ENCODE measurements at places on chromosomes 5 and 9.
A peak's percentile ranks its signal among the peaks of the same experiment; 100 is the strongest.

GRCh38 chr5:16934677-16935153 lies 1.4 kb downstream of the MYO10 start:
- no peak for DNase-seq

DNA sequence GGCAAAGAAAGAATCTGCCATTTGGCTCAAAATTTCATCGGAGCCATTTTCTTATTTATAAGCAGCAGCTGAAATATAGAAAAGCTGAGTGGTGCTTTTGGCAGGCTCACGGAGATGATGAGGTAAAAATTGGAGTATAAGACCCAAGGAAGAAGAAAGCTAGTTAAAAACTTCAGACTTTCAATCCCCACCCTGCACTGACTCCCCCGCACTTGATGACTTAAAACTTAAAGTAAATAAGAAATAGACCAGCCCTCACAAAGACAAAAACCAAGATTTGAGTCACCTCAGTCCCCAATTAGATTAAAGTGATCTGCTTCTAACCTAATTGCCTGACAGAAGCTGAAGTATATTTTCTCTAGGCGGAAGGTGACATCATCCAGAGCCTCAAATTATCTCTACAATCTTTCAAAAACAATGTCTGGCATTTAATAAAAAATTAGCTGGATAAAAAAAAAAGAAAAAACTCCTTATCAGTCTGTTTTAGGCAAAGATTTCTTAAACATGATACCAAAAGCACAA lies 124.0 kb upstream of the PJA2 start:
- no peak for DNase-seq

GRCh38 chr5:126188804-126189203 lies 234.4 kb upstream of the GRAMD2B start:
- no peak for DNase-seq

GRCh38 chr5:174222891-174223290 lies 177.4 kb downstream of the NSG2 start:
- DNase-seq = no peak

GRCh38 chr9:78714576-78714975 lies 417.7 kb downstream of the PSAT1 start:
- DNase-seq = no peak

- no peak for DNase-seq
These were observed 433.5 kb upstream of the POU5F2 start for GRCh38 chr5:94174748-94175411.

GRCh38 chr5:126513703-126514102 lies 81.3 kb downstream of the ALDH7A1 start:
- DNase-seq = no peak

GRCh38 chr5:14281746-14282181 lies 138.6 kb downstream of the TRIO start:
- DNase-seq = no peak

- no peak for DNase-seq
These were observed 88.0 kb downstream of the ADAMTS2 start for GRCh38 chr5:179257176-179257682.

GRCh38 chr5:179729727-179730126 lies 2.9 kb upstream of the MAML1 start:
- no peak for DNase-seq

GRCh38 chr9:93920131-93920800 lies 34.9 kb downstream of the BARX1 start:
- DNase-seq = no peak

DNA sequence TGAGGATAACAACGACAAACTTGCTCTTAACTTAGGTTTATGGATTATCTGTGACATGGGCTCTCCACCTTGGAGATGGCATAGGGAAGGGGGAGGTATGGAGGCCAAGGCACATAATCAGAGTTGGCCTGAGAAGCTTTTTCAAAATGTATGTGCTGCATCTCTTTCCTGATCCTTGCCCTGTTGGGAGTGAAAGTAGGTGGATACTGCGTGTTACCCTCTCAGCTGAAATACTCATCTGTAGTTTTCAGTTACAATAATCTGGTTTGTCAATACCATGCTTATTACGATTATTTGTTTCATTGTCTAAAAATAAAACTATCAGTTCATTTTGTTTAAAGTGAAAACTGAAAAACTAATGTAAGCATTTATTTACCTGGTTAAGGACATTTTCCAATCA lies 86.7 kb downstream of the SLC44A1 start:
- no peak for DNase-seq

- DNase-seq = no peak
These were observed 112.0 kb upstream of the IFNK start for GRCh38 chr9:27412081-27412480.

- DNase-seq = no peak
These were observed 6.2 kb upstream of the GMCL2 start for GRCh38 chr5:178193251-178193809.

- no peak for DNase-seq
These were observed 183.2 kb upstream of the TBC1D2 start for GRCh38 chr9:98438666-98439065.

DNA sequence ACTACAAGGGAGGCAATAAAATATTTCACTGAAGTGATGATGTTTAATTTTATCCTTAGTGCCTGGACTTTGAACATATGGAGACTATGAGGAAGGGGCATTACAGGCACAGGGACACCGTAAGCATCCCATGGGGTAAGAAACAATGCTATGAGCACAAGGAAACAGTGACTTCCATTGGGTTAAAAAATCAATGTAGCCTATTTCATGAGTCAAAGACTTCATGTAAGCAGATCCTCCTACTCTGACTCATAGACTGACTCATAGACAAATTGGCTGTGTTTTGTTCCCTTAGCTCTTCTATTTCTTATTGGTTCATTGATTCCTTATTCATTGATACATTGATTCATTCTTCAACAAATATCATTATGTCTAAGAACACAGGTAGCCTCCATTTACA lies 351.0 kb downstream of the PRELID2 start:
- no peak for DNase-seq

DNA sequence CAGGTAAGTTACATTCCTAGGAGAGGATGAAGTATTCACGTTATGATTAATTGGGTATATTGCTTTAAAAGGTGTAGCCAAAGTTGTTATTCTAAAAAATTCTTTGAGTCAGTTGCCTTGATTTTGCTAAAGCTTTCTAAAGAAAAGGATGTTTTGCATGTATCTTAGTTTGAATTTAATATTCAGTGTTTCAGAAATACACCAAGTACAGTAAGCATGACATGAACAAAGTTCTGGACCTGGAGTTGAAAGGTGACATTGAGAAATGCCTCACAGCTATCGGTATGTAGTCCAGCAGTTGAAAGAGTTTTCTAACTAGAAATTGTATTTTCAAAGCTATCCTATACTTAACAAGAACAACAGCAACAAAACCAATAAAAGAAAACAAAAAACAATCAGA lies 14.2 kb downstream of the ANXA1 start:
- DNase-seq = no peak

DNA sequence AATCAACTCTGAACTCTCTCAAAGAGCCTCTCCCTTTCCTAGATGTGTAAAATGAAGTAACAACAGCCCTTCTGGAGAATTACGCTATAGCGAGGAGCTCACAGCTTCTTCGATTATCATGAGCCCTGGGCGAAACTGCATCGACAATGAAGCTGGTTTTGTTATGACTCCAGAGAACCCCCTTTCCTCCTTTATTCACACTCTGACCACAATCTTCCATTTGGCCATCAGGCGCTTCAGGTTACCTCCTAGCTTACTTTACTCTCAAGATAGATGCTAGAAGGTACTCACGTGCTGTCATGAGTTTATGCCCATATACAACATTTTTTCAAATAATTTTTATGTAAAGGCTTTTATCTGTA lies 362.7 kb upstream of the RFX3 start:
- DNase-seq = no peak

DNA sequence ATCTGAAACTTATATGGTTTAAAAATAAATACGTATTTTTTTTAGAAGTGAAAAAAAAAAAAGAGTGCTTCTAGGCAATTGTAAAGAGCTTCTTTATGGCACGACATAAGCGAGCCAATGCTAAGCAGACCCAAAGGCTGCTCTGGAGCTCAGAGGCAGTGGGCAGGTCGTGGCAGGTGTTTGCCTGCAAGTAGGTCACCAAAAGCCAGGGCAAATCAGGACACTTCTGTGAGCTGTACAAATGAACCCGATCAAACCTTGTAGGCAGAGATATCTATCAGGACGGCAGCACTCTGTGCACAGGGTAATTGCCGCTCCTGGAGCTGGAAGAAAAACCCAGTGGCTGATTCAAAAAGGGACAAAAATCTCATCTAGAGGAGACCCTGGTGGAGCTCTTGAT lies 75.9 kb downstream of the IRX2 start:
- DNase-seq = no peak

DNA sequence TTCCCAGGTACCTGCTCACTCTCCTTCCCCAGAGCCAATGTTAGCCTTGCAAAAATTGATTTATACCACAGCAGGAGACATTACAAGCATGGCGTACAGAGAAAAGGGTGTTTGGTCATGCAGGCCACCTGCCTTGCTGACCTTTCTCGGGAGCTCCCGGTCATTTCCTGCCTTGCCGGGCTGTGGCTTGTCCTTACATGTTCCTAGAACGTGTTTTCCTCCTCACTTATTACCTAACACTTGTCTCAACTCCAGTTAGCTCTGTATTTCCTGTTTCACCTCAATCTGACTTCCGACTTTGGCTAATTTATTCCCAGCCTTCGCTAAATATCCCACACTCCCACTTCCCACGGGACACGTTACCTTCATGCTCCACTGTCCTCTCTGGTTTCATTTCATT lies 282.5 kb downstream of the ICE1 start:
- no peak for DNase-seq

DNA sequence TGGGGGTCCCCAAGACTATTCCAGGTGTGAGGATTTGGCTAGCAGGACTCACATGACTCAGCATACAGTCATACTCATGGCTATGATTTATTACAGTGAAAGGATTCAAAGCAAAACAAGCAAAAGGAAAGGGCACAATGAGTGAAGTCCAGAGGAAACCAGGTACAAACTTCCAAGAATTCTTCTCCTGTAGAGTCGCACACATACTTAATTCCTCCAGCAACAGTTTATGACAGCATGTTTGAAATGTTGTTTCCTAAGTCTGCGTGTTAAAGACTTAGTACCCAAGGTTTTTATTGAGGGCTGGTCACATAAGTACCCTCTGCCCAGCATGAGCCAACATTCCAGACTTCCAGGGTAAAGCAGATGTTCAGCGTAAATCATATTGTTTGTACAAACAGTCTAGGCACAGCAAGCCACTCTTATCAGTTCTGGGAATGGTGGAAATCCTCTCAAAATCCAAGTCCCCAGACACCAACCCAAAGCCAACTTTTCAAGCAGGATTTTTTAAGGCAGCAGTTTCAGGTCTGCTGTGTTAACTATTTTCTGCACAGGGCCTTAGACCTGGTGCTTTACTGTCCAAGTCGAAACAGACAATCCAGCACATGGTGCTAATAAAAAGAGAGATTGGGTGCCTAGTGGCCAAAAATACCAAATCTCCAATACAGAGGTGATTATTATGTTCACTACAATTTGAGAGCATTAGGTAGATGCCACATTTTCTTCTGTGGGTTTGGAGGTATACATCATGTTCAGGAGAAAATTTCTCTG lies 18.6 kb upstream of the RICTOR start:
- DNase-seq = no peak

GRCh38 chr5:89930591-89931392 lies 478.8 kb downstream of the CETN3 start:
- no peak for DNase-seq

DNA sequence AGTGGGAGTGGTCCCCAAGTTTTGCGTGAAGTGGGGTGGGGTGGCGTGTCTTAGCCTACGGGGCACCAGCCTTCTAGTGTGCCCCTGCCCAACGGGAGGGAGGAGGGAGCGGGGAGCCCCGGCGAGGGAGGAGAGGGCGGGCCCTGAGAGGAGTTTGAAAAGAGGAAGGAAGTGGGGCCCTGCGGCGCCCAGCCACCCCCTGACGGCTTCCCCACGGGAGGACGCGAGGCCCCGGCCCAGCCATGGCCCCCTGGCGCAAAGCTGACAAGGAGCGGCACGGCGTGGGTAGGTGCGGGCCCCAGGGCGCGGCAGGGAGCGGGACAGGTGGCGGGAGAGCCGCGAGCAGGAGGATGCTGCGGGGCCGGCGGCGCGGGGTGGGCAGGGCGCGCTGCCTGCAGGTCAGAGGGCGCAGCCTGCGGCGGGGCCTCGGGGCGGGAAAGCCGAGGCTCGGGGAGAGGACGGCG lies at the start of gene DOCK2:
Gene DOCK2 (plus strand): TSS at position 191 of the 464 bp plus-strand sequence. CDS start 52 bp downstream, at position 243.
- DNase-seq = peak; percentile 46

GRCh38 chr5:142977363-142978051 lies 207.3 kb downstream of the ARHGAP26 start:
- DNase-seq = no peak

DNA sequence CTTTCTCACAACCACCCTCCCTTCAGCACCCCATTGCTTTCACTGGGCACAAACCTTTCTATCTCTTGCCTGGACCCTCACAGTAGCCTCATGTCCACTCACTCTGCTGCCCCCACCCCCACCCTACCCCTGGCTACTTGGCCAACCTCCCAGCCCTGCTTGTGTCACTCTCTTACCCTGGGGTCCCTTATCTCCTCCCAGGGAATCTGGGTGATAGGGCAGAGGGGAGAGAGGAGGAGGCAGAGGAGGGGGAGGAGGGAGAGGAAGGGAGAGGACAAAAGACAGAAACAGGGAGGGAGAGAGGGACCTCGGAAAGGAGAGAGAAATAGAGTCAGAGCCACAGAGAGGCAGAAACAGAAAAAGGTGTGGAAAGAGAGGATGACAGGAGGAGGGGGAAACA lies 25.0 kb upstream of the KIF12 start:
- no peak for DNase-seq

GRCh38 chr9:34443533-34443932 lies 14.8 kb downstream of the FAM219A start:
- DNase-seq = no peak

- peak; percentile 54 for DNase-seq
These were observed 79.2 kb upstream of the HSPA9 start for GRCh38 chr5:138654281-138654867.

DNA sequence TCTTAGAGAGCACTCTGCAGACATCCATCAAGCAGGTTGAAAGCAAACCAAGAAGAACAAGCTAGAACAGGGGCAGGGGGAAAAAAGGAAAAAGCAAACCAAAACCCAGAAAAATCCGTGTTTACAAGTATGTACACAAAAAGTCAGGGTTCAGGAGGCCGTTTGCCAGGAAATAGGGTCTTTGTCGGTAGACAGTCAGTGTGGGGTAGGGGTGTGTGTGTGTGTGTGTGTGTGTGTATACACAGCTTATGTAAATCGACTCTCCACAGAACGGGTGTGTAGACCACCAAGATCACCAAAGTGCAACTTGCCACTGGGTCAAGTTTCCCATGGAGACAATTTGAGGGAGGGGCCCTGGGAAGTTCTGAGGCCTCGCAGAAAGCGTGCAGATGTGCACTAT lies 13.1 kb downstream of the SPRY4 start:
- no peak for DNase-seq

- no peak for DNase-seq
These were observed 19.0 kb downstream of the NEURL1B start for GRCh38 chr5:172659909-172660628.

All from T-helper 17 cell (primary cell).